NCI-H774 (cell line): ENCODE measurements at places on chromosomes 3 and 15.

GRCh38 chr3:72331076-72331475 is 517.2 kb downstream of the SHQ1 start:
- no peak for DNase-seq

- no peak for DNase-seq
Observed at GRCh38 chr3:16504242-16504641, 9.3 kb downstream of the RFTN1 start.

GRCh38 chr3:178522200-178523052 is 13.8 kb upstream of the KCNMB2 start:
- DNase-seq, result no peak

- DNase-seq, result no peak
Observed at GRCh38 chr15:66036859-66037258, 167.6 kb downstream of the RAB11A start.

GRCh38 chr3:160106905-160107861 is 118.0 kb upstream of the C3orf80 start:
- no peak for DNase-seq

- no peak for DNase-seq
Observed at GRCh38 chr15:39743611-39744010, 39.0 kb downstream of the FSIP1 start.

DNA sequence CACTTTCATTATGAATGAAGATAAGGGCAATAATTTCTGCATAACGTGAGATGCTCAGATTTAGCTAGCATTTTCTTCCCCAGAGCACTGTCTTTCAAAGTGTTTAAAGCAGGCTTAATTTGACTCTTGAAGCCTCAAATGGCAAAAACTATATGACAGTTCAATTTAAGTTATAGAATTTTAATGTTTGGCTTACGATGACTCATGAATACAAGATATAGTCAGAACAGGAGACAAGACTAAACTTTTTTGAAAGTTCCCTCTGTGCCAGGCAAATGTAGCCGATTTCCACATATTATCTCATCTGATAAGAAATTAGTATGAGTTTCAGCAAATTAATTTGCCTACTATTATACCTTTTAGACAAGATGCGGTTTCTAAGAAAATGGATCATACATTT is 19.6 kb downstream of the ABI3BP start:
- no peak for DNase-seq

DNA sequence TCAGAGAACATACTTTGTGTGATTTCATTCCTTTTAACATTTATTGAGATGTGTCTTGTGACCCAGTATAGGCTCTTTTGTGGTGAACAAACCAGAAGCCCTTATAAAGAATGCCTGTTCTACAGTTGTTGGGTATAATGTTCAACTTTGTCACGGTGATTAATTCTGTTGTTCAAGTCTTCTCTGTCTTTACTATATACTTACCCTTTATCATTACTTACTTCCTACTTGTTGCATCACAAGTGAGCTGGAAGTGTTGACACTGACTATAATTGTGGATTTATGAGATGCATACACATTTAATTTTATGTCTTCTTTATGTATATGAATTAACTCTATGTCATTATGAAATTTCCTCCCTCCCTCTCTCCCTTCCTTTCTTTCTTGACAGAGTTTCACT is 59.7 kb upstream of the TBL1XR1 start:
- DNase-seq, result no peak

DNA sequence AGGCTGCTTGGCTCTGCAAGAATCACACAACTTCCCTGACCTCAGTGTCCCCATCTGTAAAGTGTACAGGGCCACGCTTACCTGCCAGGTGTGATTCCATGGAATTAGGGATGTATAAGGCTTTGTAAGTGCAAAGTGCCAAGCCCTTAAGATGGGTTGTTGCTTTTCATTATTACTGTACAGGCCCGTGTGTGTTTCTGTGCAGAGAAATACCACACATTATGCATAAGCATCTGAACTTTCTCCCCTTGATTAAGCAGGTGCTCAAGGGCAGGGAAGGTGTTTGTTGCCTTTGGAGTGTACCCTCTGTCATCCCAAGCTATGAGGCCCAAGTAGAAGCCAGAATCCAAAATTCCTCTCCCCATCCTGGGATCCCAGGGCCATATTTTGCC is 13.6 kb upstream of the HRH1 start:
- no peak for DNase-seq

DNA sequence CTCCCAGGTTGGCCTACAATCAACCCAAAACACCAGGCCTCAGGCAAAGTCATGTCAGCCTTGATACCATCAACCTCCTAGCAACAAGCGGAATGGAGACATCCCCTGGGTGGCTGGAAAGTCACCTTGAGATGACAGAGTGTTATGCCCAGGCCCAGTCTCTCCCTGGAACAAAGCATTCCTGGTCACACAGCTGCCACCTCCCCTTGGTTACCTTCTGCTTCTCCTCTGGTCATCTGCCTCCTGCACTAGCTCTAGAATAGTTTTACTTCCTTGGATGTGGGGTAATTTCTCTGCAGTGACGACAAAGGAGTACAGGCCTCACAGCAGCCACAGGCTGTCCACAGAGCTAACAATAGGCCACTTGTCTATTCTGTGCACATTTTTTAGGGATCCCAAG is 114.9 kb downstream of the RFTN1 start:
- no peak for DNase-seq
